ENCODE measurements at places on chromosomes 5 and 9.

DNA sequence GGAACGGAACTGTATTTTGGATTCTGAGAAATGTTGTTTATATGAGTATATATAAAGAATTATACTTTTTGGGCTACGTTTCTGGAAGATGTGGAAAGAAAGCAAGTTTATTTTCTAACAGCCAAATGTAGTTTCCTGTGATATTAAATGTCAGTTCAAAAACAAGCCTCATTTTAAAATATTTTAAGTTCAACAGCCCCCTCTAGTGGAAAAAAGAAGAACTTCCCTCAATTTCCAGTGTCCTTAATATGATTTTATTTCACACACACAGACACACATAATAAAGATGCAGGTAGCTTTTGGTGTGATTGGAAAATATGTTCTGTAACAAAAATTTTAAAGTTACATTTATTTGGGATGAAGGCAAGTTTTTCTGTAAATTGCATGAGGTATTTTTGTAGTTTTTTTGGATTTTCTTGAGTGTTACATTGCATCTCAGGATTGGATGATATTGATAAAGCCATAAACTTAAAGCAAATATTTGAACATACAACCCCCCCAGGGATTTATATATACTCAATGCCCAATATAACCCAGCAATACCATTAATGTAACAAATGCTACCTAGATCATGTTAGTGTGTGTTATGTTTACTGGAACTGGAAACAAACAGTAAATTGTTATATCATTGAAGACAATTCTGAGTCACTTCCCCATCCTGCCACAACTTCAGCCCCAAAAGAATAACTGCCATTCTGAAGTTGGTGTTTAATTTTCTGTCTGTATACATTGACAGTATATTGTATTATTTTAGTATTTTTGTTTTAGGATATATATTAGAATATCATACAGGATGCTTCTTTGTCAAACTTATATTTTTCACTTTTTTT is 54.0 kb downstream of the CCDC171 start:
- DNase-seq, result peak; percentile 21

DNA sequence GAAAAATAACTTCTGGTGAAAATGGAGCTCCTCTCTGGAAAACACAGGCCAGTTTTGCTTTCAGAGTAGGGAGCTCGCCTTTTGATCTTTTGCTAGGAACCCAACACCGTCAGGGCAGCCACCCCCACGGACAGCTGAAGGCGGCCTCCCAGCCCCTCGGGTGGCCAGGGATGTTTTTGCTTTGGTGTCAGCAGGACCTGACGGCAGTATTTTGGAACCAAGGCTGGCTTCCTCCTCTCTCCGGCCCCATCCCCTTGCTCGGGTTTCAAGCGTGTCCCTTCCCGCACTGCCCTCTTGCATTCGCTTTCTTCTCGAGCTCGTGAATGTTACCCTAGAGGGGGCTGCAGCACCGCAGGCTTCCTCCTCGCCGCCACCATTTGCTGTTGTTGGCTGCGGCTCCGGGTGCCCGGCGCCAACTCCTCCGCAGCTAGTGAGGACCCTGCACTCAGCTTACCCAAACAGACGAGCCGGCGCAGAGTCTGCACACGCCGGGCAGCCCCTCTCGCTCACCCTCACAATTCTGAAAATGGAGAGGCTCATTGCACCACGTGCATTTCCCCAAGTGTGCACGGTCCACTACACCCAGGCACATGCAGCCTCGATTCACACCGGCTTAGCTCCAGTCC is 35.5 kb upstream of the ADAMTSL1 start:
- DNase-seq, result no peak

DNA sequence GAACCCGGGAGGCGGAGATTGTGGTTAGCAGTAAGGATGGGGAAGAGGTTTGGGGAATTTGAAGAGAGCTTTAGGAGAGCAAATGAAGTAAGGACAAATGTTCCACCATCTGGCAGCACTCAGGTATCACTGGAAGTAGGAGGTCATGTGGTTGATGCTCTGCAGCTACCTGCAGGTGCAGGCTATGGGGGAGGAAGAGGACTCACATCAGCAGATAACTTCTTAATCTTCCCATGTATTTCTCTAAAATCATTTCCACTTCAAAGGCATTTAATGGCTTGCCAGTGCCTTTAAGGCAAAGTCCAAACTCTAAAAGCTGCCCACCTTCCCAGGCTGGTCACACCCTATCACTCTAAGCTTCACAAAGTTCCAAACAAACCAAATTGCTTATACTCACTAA is 8.1 kb upstream of the HAVCR1 start:
- DNase-seq, result no peak

- no peak for DNase-seq
Observed at GRCh38 chr5:9174446-9174845, 371.4 kb downstream of the SEMA5A start.

DNA sequence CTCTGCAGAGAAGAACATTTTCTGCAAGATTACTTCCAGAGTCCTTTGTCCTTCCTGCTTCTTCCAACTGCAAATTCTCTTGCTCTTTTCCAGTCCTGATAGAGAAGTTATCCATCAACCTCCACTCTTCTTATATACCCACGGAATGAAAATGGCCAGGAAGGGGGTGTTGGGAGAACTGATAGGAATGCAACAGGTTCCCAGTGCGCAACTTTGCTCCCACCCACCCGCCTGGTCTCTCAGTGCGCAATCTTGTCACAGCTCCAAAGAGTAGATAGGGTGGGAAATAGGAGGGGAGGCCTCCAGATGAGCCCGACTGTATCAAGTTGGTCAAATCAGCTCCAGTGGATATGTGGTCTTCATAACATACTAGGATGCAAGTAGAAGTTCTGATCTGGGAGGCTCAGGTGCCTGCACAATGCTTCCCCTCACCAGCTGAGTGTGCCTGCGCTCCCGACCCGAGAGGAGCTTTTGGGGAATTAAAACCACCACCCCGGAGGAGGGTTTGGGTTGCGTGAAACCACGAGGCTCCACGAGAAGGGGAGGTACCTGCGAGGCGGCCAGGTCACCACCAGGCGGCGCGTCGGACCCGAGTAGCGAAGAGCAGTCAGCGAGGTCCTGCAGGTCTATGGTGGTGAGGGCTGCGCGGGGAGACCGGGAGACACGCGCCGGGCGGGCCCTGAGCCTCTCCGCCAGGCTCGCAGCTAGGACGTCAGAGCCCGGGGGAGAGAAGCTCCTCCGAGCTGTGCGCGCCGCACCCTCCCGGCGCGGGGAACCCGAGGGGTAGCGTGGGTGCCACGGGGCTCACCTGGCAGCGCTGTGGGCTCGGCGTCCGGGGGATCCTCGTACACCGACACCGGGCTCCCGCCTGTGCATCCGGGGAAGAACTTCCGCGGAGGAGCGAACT is 835 bp downstream of the MCIDAS start:
- no peak for DNase-seq

GRCh38 chr5:176848651-176849050 is 38.3 kb downstream of the UNC5A start:
- no peak for DNase-seq

- no peak for DNase-seq
Observed at GRCh38 chr5:32096891-32097595, 77.1 kb downstream of the GOLPH3 start.

DNA sequence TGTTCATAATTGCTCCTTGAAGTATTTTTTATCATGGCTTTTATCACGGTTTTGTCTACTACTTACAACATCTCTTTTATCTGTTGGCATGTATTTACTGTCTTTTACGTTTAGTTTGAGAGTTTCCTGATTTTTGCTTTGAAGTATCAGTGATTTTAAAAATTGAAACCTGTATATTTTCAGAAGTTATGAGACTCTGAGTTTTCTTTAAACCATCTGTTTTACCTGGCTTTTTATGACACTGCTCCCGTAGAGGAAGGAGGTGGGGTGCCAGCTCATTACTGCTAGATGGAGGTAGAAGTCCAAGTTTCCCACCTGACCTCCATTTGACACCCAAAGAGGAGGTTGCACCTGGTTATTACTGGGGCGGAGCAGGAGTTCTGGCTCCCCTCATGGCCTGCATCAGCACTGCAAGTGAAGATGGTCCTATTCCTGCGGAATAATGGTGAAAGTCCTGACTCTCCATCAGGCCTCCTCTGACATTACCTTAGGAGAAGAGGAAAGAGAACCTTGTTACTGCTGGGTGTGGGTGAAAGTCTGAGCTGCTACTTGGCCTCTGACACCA is 10.0 kb upstream of the ZNF131 start:
- no peak for DNase-seq

- DNase-seq, result no peak
Observed at GRCh38 chr5:119105971-119106370, 35.1 kb downstream of the DMXL1 start.

- peak; percentile 46 for DNase-seq
Observed at GRCh38 chr9:131677444-131678180, 62.3 kb downstream of the RAPGEF1 start.

DNA sequence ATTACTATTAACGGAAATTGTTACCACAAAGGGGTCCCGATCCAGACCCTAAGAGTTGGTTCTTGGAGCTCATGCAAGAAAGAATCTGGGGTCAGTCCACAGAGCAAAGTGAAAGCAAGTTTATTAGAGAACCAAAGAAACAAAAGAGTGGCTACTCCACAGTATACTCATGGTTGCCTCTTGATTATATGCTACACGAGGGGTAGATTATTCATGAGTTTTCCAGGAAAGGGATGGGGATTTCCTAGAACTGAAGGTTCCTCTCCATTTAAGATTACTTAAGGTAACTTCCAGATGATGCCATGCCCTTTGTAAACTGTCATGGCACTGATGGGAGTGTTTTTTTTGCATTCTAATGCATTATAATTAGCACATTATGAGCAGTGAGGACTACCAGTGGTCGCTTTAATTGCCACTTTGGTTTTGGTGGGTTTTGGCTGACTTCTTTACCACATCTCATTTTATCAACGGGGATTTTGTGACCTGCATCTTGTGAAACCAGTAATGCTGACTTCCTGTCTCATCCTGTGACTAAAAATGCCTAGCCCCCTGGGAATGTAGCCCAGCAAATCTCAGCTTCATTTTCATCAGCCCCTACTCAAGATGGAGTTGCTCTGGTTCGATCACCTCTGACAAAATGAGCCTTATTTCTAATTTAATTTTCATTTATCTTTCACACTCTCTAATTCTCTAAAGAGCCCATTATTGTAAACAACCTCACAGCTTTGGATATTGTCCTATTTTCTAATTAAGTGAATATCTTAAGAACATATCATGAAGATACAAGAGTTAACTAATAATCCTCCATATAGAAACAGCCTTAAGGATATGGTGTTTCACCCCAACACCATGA is 336.3 kb downstream of the RASEF start:
- DNase-seq, result no peak

GRCh38 chr5:142852416-142853198 is 82.4 kb downstream of the ARHGAP26 start:
- DNase-seq, result no peak

DNA sequence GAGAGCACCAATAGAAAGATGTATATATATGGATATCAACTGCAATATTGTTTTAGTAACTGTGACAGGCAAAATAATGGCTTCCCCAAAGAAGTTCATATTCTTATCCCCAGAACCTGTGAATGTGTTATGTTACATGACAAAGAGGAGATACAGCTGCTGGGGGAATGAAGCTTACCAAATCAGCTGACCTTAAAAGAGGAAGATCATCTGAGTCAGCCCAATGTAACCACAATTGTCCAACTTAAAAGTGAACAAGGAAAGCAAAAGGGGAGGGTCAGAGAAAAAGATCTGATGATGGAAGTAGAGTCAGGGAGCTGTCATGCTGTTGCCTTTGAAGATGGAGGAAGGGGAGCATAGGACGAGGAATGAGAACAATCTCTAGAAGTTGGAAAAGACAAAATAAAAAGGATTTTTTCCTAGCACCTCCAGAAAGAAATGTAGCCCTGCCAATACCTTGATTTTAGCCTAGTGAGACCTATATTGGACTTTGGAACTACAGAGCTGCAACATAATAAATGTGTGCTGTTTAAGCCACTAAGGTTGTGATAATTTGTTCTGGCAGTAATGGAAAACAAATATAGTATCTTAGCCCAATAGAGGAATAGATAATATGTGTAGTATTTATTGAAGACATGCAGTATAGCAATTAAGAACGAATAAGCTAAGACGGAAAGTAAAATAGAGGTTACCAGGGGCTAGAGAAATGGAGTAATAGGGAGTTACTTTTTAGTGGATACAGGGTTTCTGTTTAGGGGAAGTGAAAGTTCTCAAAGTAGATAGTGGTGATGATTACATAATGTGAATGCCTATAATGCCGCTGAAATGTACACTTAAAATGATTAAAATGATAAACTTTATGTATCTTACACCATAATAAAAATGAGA is 115.9 kb downstream of the PIK3R1 start:
- DNase-seq, result no peak

DNA sequence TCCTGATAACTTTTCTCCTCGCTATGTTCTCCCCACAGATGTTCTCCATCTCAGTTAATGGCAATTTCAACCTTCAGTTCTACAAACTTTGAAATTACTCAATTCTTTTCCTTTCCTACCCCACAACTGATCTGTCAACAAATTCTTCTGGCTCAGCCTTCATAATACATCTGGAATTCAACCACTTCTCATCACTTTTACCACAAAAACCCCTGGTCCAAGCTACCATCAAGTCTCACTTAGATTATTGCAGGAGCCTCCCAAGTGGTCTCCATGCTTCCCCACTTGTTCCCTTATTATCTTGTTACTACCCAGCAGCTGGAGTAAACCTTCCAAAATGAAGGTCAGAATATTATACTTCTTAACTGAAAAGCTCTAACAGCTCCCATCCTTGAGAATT is 110.1 kb downstream of the FBN2 start:
- DNase-seq, result peak; percentile 49

DNA sequence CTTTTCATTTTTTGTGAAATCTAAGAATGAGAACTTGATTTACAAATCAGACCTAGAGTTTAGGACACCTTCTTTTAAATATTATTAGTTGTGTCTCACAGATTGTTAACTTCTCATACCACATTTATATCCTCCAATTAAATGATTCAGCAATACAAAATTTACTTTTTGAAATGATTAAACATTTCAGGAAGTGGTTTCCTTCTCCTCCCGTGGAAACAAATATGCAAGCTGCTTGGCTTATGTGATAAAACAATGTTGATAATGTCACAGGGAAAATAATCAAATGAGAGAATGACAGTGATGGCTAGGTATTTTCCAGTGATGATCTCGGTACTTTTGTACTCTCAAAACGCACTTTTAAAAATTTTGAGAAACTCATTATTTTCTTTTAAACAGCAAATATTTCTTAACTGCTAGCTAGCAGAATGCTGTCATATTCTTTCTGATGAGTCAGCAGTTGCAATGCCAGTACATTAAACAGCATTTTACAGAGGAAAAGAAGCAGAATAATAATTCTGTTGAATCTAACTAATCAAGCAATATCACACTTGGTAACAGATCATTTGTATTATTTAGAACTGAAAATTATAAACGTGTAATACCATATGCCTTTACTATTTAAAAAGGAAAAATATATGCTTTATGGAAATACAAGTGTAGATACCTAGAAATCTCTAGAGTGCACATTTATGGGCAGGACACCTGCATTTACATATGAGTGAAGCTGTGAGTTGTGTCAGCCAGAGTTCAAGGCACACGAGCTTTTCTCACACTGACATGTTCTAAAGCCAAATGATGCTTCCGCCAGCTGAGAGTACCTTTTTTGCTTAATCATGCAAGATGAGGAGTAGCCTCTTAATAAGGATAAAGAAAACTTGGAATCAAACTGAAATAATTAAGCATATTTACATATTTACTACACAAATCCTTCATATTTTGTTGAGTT is 53.6 kb upstream of the CDH18 start:
- no peak for DNase-seq

- no peak for DNase-seq
Observed at GRCh38 chr5:149207831-149208230, 63.8 kb upstream of the AFAP1L1 start.

- DNase-seq, result no peak
Observed at GRCh38 chr9:5999443-6000101, 15.9 kb downstream of the RANBP6 start.
